ENCODE measurements at places on chromosomes 2 and 18.

DNA sequence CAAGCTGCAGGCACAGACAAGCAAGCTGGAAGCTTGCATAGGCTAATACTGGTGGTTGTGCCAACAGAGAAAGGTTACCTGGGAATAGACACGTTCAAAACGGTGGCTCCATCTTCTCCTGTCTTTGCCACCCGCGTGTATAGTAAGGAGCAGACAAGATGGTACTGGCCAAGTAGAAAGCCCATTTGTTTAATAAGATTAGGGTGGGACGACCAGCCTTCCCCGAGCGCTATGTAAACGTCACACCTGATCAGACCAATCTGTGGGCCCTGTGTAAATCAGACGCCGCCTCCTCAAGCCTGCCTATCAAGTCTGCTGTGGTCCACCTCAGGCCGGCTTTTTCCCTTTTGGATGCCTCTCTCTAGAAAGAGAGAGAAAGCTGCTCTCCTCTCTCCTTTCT is 189.2 kb downstream of the LAMA1 start:
- DNase-seq = no peak

DNA sequence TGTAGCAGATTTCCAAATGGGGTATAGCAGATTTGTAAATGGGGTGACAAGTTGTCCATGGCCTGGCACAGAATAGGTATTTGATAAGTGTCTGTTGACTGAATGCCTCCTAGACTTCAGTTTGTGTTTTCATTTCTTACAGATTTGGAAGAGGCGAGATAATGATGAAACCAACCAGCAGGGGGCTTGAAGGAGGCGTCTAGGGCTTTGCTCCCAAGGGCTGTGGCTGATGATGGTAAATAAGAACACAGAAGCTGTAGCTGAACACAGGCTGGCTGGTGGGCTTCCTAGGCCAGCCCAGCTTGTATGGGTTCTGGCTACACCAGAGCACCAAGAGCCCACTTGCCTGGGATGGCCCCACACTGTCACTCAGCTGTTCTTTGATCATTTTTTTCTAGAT is 19.4 kb downstream of the SFTPB start:
- DNase-seq = peak; percentile 44

DNA sequence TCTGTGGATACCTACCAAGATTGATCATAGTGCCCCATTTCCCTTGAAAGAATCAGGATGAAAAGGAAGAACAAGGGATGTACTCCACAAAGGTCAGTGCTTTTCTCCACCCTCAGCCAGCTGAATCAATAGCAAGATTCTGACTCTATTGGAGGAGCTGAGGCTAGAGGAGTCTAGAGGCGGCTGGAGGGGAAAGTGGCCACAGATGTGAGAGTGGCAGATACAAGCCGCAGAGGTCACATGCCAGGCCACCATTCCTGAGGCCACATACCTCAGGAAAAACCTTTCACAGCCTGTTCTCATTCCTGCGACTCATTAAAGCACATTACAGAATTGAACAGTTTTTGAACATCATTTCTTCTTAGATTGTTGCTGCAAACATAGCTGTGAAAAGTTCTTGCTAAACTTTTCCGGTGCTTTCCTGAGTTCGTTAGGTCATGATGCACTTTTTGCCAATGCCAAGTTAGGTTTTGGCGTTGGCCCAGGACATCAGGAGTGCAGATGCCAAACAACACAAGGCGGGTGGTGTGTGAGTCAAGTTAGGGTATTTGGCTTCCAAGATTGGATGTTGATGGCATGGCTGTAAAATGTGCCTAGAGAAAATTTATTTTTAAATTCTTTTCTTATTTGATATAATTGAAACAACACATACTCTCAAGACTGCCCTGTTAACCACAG is 160.7 kb upstream of the SP5 start:
- no peak for DNase-seq

DNA sequence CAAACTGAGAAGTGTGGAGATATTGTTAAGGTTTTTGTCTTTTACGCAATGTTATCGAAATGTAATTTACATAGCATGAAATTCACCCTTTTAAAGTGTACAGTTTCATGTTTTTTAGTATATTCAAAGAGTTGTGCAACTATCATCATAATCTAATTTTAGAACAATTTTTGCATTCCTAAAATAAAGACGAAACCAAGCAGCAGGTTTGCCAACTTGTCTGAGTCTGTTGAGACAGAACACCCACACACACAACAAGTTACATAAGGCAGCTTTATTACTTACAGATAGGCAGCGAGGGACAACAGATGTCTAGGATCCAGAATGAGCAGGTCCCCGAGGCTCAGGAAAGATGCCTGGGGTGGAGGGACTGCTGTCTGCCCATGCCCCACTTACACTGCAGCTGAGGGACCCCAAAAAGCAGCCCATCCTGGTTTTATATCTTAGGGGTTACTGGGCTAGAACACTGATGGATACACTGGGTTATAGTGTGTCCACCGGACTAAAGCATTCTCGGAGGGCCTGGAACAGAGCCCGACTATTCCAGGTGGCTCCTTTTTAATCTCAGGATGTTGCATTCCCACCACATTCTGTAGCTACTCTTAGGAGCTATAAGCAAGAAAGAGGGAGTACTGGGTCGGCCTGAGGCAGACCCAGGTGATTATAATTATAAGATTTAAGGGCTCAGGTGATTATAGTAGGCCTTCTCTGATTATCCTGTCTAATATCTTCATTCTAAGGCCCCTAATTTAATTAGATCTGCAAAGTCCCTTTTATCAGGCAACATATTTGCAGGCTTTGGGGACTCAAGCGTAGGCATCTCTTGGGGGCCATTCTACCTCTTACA is 150.2 kb upstream of the DOK6 start:
- no peak for DNase-seq

DNA sequence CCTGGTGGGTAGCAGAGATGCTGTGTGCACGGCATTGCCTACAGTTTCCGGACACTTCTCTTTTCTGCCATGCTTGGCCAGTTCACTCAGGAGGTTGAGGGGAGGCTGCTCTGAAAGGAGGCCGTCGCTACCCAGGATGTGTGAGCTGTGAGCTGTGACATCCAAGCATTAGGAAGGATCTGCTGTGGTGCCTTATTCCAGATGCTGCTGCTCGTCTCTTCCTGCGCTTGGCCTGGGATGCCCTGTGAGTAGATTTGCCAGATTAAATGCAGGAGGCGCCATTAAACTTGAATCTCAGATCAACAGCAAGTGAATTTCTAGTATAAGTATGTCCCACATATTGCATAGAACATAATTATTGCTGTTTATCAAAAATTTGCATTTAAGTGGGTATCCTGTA is 124.2 kb upstream of the SIX3 start:
- DNase-seq = no peak

DNA sequence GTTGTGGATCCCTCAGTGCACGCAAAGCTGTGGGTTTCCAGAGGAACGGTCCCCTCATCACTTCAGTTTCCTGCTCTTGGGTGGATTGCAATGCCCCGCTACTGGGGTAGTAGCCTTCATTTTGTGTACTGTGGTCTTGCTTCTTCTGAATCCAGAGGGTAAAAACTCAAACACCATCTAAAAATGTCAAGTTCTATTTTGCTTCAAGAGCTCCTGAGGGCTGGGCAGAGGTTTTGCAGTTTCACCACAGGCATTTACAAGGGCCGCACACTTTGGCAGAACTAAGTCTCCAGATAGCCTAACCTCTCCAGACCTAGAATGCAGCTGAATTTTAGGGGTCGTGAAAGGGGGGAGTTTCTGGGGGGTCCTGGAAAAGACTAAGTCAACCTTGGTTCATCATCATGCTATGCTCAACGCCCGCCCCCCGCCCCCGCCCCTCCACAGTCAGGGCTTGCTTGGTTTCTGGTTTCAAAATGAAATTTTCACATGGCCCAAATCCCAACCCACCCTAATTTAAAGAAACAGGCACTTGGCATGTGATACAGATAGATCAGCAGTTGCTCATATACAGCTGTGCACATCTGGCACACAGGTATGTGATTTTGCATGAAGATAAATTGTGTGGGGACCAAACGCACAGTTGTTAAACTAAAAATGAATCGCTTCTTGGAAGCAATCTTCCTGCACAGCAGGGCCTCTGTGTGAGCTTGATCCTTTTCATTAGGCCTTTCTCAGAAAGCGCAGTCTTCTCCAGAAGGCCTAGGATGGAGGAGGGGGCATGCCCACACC is 329.6 kb downstream of the OSR1 start:
- DNase-seq = no peak

DNA sequence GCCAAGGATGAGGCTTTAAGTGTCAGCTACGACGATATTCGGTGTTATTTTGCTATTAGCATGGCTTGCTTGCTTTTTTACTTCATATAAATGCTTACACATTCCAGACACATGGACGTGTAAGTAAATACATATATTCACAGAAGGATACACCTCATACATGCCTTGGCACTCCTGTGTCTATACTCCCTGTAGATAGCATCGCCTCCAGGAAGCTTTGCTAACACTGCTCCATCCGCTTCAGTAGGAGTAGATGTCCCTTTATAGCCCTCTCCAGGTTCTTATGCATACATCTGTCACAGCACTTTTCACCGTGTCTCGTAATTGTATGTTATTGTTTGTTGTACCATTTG is 27.5 kb upstream of the KCTD1 start:
- no peak for DNase-seq

- no peak for DNase-seq
Observed at GRCh38 chr18:78859686-78860085, 119.9 kb upstream of the SALL3 start.

GRCh38 chr2:118443596-118443995 is 355.3 kb downstream of the INSIG2 start:
- DNase-seq = no peak

DNA sequence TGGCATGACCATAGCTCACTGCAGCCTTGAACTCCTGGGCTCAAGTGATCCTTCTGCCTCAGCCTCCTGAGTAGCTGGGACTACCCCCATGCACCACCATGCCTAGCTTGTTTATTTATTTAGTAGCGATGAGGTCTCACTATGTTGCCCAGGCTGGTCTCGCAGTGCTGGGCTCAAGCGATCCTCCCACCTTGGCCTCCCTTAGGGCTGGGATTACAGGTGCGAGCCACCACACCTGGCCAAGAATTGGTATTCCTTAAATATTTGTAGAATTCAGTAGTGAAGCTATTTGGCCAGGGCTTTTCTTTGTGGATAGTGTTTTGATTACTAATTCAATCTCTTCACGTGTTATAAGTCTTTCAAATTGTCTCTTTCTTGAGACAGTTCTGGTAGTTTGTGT is 56.0 kb downstream of the ODC1 start:
- no peak for DNase-seq

DNA sequence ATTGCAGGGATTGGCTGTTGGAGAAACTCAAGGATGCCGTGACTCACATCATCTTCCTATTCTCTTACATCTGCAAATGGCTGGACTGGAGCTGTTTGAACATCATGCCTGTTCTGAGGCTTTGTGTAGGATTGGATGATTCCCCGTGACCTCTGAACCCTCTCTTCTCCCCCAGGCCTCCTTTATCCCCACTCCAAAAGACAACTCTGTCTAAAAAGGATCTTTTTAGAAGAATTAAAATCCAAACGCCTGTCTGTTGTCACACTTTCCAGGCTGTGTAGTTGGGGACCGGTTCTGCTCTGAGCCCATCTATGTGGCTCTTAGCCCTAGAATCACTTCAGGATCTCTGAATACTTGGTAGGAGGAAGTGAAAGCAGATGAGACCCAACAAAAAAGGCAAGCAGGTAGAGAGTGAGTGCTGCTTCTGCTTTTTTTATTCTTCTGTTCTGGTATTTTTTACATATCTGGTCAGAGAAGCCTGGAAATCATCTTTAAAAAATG is 565 bp downstream of the SP140 start:
- DNase-seq = no peak

GRCh38 chr2:226782092-226782713 is 17.4 kb downstream of the IRS1 start:
- DNase-seq = no peak

DNA sequence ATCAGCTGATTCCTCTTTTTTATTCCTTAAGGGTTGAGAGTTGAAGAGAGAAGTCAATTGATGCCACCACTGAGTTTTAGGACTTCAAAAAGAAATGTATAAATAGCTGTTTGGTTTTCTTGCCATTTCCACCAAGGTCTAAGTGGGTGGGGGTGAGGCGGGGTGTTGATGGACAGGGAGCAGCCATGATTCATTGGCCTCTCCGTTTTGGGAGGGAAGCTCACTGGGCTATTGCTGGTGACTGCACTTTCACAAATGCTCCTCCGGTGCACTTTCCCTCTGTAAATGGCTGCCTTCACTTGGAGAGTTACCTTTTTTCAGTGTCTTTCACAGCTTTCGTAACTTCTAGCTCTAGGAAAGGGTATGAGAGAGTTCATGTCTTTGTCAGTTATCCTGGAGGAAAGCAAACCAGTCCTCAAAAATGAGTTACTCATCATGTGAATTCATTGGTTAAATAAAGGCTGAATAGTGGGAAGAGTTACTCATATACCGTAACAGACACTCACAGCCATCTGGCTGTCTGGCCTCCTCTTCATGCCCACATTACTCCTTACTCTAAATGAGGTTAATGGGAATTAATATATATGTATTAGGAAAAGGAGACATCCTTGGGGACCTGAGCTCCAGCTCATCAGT is 17.4 kb upstream of the CTAGE1 start:
- DNase-seq = no peak

GRCh38 chr2:57698935-57699449 is 347.6 kb upstream of the VRK2 start:
- no peak for DNase-seq

DNA sequence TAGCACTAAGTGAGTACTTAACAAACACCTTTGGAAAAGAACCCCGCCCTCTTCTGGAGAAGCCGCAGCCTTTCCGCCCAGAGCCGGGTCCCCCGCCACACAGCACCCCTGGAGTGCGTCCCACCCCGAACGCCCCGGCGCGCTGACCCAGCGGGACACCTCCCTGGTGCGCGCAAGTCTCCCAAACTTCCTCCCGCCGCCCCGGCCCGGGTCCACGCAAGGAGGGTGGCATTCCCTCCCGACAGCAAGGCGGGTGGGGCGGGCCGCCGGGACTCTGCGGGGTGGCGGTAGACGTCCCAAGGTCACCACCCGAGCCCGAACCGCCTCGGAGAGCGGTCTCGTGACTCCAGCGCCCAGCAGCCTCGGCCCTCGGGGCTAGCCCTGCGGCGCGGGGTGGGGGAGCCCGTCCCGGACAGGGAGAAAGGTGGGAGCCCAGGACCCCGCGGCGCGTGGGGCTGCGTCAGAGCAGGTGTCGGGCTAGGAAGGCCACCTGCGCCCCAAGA is 598 bp downstream of the CCDC93 start:
- peak; percentile 62 for DNase-seq

GRCh38 chr2:189751080-189751658 is 11.4 kb downstream of the OSGEPL1 start:
- peak; percentile 55 for DNase-seq

GRCh38 chr2:217789736-217790181 is 213.0 kb downstream of the TNS1 start:
- DNase-seq = no peak

DNA sequence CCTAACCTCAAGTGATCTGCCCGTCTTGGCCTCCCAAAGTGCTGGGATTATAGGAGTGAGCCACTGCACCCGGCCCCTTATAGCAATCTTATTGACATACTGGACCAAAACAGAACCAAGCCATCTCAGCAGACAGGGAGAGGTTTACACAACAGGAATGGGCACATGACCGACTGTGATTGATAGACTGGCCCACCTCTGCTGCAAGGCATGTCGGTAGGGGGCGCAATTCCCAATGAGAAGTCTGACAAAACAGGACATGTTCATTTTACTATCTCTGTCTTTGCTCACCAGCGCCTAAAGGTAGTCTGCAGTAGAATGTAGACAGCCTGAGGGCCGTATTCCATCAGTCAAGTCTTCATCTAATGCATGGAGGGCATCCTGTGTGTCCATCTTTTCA is 2.0 kb downstream of the LYPD6B start:
- peak; percentile 60 for DNase-seq

- no peak for DNase-seq
Observed at GRCh38 chr2:239454507-239454906, 53.7 kb upstream of the HDAC4 start.
